ENCODE measurements at places on chromosomes 12 and 14. TPM values are rescaled to one million over a fixed set of nuclear protein-coding genes. Genes with fewer than 3 reads are reported as not detected.

The KRT79 gene
- total RNA-seq = not detected

The SYNE3 gene
- 63.4 TPM for total RNA-seq

The PIANP gene
- 0.45 TPM for total RNA-seq

The APOLD1 gene
- 9.2 TPM for total RNA-seq

The MYF5 gene
- not detected for total RNA-seq

The AP1G2 gene
- total RNA-seq = 4.0 TPM

The TOMM20L gene
- total RNA-seq = not detected

The PTPN21 gene
- 10.3 TPM for total RNA-seq

The FSCB gene
- 1.4 TPM for total RNA-seq

The SLCO1B1 gene
- total RNA-seq = not detected

The BIN2 gene
- total RNA-seq = under 0.01 TPM

The STRN3 gene
- total RNA-seq = 67.2 TPM

The CCDC175 gene
- total RNA-seq = not detected

The GAS2L3 gene
- total RNA-seq = 38.0 TPM
